ENCODE measurements at places on chromosomes 16 and 17.
A peak's percentile ranks its signal among the peaks of the same experiment; 100 is the strongest.

DNA sequence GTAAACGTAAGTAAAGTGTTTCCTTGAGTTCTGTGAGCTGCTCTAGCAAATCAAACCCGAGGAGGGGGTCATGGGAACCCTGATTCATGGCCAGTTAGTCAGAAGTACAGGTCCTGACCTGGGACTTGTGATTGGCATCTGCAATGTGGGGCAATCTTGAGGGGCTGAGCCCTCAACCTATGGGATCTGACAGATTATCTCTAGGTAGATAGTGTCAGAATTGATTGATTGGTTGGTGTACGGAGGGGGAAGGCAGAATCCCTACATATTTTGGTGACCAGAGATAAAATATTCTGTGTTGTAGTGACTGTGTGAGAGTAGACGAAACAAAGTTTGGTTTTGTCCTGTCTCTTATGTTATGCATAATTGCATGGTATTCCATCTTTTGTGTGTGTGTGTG, 100.5 kb upstream of the NETO2 start:
- no peak for DNase-seq

DNA sequence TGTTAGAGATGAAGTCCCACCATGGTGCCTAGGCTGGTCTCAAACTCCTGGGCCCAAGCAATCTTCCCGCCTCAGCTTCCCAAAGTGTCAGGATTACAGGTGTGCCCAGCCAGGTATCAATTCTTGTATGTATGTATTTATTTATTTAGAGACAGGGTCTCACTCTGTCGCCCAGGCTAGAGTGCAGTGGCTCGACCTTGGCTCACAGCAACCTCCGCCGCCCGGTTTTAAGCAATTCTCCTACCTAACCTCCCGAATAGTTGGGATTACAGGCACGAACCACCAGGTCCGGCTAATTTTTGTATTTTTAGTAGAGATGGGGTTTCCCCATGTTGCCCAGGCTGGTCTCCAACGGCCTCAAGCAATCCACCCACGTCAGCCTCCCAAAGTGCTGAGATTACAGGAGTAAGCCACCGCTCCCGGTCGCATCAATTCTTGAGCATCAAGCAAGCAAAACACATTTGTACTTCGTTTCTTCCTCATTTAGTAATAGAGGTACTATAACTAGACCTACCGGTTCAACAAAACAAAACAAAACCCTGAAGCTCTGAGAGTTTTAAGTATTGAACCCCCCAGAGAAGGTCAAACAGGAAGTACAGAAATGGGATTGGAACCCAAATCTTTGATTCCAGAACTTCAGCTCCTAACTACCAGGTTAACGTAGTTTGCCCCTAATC, 1.0 kb upstream of the ZNF500 start:
- no peak for DNase-seq

DNA sequence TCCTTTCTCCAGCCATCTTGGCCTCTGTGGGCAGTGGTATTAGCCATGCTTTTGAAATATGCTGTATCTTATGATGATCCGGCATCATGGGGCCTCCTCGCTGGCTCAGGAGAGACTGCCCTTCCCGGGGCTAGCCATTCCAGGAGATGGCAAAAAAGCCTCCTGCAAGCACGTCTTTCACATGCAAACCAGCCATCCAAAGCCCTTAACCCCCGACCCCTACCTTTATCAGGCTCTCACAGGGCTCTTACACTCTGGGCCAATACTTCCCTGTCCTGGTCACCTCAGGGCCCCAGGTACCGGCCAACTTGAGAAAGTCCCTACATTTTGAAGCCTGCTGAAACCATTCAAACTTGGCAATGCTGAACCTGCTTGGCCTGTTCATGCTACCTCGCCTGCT, 36.4 kb downstream of the MYH13 start:
- no peak for DNase-seq

- no peak for DNase-seq
Measured at GRCh38 chr16:58107709-58108108, 21.5 kb downstream of the CFAP20 start.

DNA sequence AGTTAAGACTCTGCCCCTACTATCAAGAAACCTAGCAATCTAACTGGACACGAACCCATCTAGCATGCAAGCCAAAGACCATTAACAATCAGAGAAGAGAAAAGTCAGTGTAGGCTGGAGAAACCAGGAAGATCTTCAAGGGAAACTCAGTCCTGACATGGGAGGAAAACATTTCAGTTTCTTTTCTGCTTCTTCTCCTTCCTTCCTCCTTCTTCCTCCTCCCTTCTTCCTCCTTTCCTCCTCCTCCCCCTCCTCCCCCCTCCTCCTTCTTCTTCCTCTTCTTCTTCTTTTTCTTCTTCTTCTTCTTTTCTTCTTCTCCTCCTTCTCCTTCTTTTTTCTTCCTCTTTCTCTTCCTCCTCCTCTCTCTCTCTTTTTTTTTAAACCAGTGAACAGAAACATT, 29.6 kb upstream of the SHISA9 start:
- DNase-seq: no peak

DNA sequence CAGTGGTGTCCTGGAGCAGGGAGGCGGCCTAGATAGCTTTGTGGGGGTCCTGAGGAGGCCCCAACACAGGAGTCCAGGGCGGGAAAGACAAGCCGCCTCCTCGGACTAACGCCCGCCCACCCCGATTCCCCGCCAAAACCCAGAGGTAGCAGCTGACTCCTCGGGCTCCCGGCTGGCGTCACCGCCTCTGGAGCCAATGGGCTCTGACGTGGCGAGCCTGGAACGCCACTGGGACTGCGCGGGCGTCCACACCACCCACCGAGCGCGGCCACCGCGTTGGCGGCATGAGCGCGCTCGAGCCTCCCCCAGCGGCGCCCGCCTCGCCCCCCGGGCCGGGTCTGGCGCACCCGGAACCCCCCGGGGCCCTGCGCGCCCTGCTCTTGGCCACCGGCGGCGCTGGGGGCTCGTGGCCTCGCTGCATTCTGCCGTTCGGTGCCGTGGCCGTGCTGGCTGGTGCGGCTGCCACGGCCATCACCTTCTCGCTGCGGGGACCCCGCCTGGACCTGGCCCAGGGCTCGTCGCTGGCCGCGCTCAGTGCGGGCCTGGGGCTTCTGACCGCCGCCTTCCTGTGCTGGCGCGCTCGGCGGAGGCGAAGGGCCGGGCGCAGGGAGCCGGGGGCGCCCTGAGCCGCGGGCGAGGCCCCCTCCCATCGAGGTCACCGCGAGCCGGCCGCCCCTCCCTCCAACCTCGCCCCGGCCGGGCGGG, 3.4 kb upstream of the NTN3 start:
- peak; percentile 71 for DNase-seq

DNA sequence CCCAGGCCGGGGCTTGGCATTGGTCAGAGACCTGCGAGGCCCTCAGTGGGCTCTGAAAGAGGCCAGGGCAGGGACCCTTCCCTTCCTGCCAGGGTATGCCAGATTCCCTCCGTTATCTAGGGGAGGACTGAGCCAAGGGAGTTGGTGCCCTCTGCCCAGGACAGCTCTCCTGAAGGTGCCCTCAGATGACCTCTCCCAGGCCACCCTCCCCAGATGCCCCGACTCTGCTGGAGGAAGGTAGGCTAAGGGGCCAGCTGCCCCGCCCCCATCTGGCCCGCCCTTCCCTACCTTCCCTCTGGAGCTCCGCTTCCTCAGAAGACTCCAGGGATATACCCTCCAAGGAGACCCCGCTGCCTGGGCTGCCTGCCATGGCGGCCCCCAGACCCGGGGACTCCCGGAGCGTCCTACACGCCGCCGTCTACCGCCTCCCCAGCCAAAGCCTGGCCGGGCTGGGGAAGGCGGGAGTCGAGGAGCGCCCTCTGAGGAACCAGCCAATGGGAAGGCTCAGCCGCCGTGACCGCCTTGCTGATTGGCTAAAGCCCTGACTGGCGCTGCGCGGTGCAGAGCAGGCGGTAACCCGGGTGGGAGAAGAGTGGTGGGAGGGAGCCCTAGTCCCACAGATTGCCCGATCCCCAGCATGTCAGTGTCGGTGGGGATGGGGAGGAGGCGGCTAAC, 7.0 kb downstream of the MPP2 start:
- DNase-seq: peak; percentile 83

DNA sequence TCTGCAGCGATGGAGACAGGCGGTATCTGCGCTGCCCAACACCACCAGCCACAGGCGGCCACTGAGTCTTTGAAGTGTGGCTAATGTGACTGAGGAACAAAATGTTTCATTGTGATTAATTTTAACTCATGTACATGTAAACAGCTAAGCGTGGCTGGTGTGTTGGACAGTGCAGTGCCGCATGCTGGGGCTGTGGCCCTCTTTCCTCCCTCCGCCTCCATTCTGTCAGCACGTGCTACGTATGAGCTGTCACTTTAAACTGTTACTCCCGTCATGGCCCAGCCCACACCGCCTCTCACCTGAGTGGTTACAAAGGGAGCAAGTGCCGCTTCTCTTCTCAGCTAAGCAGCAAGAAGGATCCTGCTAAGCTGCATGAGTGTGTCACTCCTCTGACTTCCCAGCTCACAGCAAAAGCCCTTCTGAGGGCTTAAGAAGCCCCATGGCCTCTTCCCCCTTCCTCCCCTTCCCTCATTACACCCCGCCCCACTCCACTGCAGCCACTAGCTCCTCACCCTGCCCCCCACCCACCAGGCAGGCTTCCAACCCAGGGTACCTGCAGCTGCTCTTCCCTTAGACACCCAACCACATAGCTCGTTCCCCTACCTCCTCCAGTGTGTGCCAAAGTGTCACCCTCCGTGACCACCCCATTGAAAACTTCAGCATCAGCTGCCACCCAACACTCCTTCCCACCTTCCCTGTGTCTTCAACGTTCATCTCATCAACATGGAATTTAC, 15.0 kb downstream of the HASPIN start:
- peak; percentile 31 for DNase-seq

- DNase-seq: peak; percentile 82
Measured at GRCh38 chr16:88686439-88687253, at the start of gene SNAI3. Gene SNAI3, minus strand, starts transcription at chr16:88686507. Its CDS starts 101 bp downstream, at chr16:88686406.

DNA sequence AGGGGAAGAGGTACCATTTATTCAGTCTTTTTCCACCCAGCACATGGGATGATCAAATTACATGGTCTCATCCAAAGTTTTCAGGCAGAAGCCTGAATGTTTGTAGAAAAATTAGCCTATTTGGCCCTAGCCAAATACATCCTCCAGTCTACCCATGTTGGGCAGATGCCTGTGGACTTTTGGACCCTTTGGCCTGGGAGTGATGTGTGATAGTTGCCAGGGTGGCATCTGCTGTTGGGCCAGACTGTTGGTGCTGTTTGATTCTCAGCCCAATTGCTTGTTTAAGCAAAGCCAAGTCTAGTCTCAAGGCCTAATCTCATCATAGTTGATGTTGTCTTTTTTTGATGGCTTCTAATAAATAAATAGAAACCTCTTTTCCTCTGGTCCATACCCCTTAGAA, 419.0 kb downstream of the CDH13 start:
- DNase-seq: no peak

DNA sequence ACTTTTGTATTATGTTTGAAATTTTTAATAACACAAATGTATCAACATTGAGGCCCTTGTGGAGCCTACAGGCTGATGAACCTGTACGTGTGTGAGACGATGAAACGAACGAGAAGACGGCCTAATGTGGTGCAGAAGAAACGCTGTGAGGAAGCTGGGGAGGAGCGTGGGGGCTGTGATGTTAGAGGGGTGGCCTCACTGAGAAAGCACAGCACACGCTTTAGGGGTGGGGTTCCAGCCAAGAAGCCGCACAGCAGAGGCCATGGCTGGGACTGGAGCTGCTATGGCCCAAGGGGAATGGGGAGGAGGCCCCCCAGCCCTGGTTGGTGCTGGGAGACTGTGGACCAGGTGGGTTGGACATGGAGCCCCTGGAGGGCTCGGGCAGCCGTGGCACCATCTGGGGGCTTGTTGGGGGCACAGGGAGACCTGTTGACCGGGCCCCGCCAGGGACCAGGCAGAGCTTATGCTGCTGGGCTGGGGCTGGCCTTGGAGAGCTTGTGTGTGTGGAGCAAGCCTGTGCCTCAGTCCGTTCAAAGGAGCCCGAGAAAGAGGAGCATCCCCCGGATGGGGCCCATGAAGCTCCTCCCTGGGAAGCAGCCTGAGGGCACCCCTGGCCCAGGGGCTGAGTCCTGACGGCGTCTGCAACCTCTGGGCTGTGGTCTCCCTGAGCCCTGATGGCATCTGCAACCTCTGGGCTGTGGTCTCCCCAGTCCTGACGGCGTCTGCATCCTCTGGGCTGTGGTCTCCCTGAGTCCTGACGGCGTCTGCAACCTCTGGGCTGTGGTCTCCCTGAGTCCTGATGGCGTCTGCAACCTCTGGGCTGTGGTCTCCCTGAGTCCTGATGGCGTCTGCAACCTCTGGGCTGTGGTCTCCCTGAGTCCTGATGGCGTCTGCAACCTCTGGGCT, 44.7 kb downstream of the METRNL start:
- DNase-seq: no peak

DNA sequence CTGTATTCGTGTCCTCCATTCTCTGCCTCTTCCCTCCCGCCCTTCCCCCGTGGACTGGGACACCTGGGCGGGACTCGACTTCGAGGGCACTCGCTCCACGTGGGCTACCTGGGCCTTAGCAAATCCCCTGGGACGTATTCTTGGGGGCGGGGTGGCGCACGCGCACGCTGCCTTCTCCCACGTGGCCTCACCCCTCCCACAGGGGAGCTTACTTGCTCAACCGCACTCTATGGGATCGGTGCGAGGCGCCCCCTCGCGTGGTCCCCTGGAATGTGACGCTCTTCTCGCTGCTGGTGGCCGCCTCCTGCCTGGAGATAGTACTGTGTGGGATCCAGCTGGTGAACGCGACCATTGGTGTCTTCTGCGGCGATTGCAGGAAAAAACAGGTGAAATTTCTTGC, 3.5 kb downstream of the VMO1 start:
- DNase-seq: no peak

DNA sequence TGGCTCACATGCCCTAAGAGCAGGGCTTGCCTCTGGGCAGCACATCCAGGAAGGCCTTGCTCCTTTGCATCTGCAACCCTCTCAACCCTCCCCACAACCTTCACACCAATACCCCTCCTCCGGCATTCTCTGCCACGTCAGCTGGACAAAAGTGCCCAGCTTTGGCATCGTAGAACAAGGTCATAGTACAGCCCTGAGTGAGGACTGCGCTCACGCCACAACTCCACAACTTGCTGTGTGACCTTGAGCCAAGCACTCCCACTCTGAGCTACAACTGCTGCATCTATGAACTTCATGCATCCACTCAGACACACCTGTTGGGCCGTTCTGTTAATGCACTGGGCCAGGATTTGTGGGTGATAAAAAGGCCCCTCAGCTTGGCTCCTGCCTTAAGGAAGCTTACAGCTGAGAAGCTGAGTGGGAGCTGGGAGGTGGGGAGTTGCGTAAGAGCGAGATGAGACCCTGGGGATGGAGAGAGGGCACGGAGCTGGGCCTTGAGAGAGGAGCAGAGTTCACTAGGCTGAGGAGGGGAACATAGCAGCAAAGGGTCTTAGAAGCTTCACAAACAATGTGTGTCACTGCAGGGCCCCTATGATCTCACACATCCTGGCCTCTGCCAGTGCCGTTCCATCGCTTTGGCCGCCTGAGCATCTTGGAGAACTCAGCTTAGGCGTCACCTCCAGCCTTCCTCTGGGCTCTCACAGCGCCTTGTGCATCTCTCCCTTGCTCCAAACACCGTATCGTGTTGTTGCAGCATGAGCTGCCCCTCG, 8.6 kb upstream of the MRC2 start:
- no peak for DNase-seq

DNA sequence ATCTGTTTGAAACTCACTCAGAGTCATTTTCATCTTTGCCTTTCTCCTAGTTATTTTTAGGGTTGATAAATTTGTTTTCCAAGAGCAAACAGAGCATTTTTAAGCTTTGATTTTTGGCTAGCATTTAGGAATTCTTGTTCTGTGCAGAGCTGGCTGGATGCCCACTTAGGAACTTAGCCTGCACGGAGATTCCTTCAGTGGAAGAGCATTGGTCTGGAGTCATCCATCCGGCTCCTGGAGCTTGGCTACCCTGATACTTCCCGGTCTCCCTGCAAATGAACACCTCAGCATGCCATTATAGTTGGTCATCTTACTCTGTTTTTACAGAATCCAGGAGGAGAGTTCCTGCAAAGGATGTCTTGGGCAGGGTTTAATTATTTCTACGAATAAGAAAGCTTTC, 57.1 kb downstream of the SPECC1 start:
- peak; percentile 54 for DNase-seq

All from mucosa of gallbladder (tissue), 1 donor.